ENCODE measurements at places on chromosomes 3 and 15. TPM values are rescaled to one million over a fixed set of nuclear protein-coding genes. Genes with fewer than 3 reads are reported as not detected.

Gene IL17RB
- total RNA-seq: 0.33 TPM

Gene TNNC1
- 2.7 TPM for total RNA-seq

Gene FRMD5
- total RNA-seq: 0.16 TPM

Gene ARPIN
- total RNA-seq: not detected

Gene SCN11A
- total RNA-seq: 0.07 TPM

Gene PRICKLE2
- total RNA-seq: not detected

Gene CCR4
- total RNA-seq: 69.7 TPM

Gene RTP3
- total RNA-seq: not detected

DNA sequence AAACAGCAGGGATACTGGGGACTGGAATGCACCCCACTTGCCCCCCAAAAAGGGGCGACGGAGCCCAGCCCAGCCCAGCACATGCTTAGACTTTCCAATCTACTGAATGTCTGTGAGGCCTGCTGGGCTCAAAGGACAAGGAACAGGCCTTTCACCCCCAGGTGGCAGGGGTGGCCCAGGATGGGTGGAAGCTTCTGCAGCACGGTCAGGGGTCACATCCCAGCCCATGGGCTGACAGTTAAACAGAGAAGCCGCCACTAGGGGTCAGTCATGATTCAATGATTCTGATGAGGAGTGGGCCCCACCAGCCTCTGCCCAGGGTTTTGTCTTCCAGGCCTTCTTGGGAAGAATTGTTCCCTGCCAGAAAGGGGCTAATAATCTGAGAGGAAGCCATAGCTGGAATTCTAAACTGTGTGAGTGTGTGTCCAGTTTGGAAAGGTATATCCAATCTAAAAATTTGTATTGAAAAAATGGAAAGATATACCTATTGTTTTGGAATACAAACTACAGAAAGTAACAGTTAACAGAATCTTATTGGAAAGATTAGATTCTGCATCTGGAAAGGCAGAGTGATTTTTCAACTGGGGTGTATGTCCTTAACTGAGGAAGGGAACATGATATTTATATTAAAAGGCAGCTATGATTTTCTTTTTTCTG lies 2.2 kb downstream of the CHRNB4 start:
- peaks cover 8% of the 10 kb centered on the region for H3K4me1 ChIP-seq
- H3K36me3 ChIP-seq: no peaks in the 10 kb centered on the region
- no peak overlapping the region for H3K27ac ChIP-seq
- H3K27me3 ChIP-seq: peaks cover 19% of the 10 kb centered on the region
- H3K4me3 ChIP-seq: no peak overlapping the region

GRCh38 chr15:33278816-33279612 lies 31.8 kb upstream of the RYR3 start:
- H3K4me1 ChIP-seq: no peaks in the 10 kb centered on the region
- H3K36me3 ChIP-seq: no peaks in the 10 kb centered on the region
- no peak for DNase-seq

- H3K27me3 ChIP-seq: no peaks in the 10 kb centered on the region
- no peaks in the 10 kb centered on the region for H3K4me1 ChIP-seq
- H3K27ac ChIP-seq: no peak overlapping the region
- no peaks in the 10 kb centered on the region for H3K36me3 ChIP-seq
These were observed 40.5 kb downstream of the MYLK start for GRCh38 chr3:123843668-123844067.

DNA sequence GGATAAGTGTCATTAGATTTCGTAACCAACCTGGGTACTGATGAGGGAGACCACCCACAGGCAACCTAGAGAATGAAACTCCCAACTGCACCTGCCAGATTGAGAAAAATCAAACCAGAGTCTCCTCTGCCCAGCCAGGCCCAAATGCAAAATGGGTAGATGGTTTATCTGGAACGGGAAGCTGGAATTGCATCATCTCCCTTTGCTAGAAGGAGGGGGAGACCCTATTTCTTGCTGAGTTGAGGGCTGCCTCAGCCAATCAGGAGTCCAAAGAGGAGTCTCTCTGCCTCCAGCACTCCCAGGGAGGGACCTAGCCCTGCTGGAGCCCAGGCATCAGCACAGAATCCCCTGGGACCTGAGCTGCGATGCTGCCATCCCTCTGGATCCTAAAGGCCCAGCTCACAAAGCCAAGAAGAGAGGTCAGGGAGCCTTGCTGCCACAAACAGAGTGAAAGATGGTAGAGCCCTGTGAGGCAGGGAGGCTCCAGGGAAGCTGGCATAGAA lies 8.1 kb downstream of the RMDN3 start:
- H3K27me3 ChIP-seq: no peaks in the 10 kb centered on the region
- no peak for DNase-seq
- H3K4me1 ChIP-seq: peaks cover 30% of the 10 kb centered on the region
- H3K27ac ChIP-seq: peak overlapping the region; percentile 13

DNA sequence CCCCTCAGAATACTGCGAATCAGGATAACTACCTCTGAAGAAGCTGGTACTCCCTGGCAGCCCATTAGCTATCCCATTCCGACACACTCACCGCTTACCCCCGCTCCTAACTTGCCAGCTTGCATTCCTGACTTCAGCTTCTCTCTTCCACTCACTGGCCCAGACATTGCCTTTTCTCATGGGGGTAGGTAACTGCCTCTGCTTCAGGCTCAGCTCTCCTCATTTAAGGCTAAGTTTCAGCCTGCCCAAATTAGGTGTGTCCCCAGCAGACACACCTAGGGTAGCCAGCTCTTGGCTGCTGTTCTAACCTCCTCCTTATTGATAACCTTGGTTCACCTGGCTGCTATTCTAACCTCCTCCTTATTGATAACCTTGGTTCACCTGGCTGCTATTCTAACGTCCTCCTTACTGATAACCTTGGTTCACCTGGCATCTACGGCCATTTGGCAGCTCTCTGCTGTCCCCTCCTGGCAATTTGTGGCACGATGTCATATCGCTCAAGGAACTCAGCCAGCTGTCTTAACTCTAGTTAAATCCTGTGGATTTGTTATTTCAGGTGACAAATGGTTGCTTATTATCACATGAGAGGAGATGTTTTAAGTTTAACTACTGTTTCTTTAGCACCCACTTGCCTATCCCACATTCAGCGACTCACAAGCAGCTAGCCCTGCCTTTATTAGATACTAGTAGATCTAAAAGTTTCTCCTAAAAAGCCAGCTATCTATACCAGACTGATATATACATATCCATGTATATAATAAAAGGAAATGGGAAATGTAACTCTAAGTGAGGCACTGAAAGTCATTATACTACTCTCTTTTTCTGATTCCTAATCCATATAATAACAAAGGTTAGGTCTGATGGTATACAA lies 106.5 kb upstream of the ACP3 start:
- H3K27me3 ChIP-seq: peaks cover 17% of the 10 kb centered on the region
- no peaks in the 10 kb centered on the region for H3K4me1 ChIP-seq
- DNase-seq: peak; percentile 47
- H3K27ac ChIP-seq: no peak overlapping the region

GRCh38 chr3:76942101-76942500 lies 97.8 kb upstream of the ROBO2 start:
- H3K36me3 ChIP-seq: no peaks in the 10 kb centered on the region
- no peak overlapping the region for H3K4me3 ChIP-seq
- DNase-seq: no peak
- no peak overlapping the region for H3K27ac ChIP-seq
- no peaks in the 10 kb centered on the region for H3K27me3 ChIP-seq

DNA sequence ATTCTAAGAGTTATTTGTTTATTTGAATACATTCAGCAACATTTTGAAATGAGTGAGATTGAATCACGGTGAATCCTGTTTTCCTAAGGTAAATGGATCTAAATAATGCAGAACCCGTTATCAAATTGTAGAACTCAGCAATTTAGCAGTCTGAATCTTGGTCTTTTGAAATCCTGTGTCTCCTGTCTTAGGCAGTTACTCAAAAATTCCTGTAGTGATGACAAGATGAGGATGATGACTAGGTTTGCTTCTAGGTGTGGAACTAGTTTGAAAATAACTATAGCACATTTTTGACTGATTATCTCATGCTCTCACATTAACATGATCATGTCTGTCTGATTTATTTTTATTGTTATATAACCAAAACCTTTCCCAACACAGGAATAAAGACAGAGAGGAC lies 115.0 kb downstream of the RAP2B start:
- no peaks in the 10 kb centered on the region for H3K27me3 ChIP-seq
- no peak overlapping the region for H3K4me3 ChIP-seq
- DNase-seq: no peak

GRCh38 chr3:94009608-94010007 lies 18.8 kb downstream of the STX19 start:
- peaks cover 7% of the 10 kb centered on the region for H3K36me3 ChIP-seq
- H3K27me3 ChIP-seq: no peaks in the 10 kb centered on the region
- H3K4me1 ChIP-seq: peaks cover 36% of the 10 kb centered on the region
- H3K4me3 ChIP-seq: no peak overlapping the region
- DNase-seq: no peak

GRCh38 chr3:8882642-8883041 lies 80.6 kb downstream of the RAD18 start:
- peaks cover 2% of the 10 kb centered on the region for H3K4me1 ChIP-seq
- no peak overlapping the region for H3K4me3 ChIP-seq
- H3K27ac ChIP-seq: no peak overlapping the region
- H3K27me3 ChIP-seq: no peaks in the 10 kb centered on the region
- no peak for DNase-seq
- H3K36me3 ChIP-seq: peaks cover 61% of the 10 kb centered on the region

DNA sequence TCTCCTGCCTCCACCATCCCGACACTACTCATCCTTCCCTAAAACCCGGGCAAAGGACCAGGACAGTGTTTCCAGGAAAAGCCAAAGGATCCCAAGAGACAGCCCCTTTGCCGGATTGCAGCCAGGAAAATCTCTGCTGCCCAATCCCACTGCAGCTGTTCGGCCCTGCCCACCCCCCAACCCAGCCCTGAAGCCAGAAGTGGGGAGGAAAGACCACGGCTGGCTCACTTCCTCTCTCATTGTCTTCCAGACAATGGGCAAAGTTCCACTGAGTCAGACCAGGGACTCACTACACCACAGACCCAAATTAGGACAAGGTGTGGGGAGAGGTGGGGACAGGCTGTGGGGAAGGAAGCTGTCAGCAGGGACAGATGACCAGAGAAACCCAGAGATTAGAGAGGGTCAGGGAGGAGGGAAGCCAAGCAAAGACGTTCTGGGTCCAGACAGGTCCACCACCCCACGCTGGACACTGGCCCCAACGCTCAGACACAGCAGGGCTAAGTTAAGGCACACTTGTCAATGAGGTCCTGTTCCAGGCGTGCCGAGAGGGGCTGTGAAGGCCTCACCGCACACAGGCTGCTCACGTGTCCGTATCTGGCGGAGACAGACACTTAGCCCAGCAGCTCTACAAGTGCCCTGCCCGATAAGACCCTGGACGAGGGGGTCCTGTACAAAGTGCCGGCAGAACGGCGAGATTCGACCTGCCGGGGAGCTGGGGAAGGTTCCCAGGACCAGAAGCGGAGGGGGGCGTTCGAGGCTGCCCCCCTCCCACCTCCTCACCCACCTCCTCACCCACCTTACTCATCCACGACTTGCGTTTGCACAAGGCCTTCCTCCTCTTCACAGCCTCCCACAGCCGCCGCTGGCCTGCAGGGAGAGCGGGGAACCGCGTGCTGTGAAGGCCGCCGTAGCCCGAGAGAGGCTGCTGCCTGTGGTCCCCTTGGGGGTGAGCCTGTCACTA lies 21.9 kb downstream of the TNK2 start:
- peaks cover 10% of the 10 kb centered on the region for H3K36me3 ChIP-seq
- DNase-seq: no peak
- no peaks in the 10 kb centered on the region for H3K4me1 ChIP-seq

DNA sequence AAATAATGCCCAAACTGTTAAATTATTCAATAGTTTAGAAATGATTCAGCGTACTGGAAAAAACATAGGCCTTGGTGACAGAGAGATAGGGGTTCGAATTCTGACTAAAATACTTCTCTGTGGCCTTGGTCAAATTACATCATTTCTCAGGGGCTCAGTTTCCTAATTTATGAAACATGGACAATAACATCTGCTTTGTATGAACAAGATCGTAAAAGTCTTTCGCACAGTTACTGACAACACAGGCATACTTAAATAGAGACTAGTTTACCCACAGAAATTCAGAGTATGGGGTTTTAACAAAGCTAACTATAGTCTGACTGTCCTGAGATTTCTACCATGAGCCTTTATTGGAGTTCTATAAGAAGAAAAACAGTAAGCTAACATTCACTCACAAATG lies 440.4 kb downstream of the FHIT start:
- no peak overlapping the region for H3K27ac ChIP-seq
- no peak overlapping the region for H3K4me3 ChIP-seq
- no peaks in the 10 kb centered on the region for H3K4me1 ChIP-seq
- DNase-seq: no peak

GRCh38 chr15:62782071-62782841 lies 260.3 kb upstream of the TPM1 start:
- H3K4me1 ChIP-seq: no peaks in the 10 kb centered on the region
- peak; percentile 17 for DNase-seq
- no peaks in the 10 kb centered on the region for H3K36me3 ChIP-seq
- no peaks in the 10 kb centered on the region for H3K27me3 ChIP-seq
- no peak overlapping the region for H3K27ac ChIP-seq
- no peak overlapping the region for H3K4me3 ChIP-seq

- no peak for DNase-seq
- no peak overlapping the region for H3K4me3 ChIP-seq
- no peaks in the 10 kb centered on the region for H3K4me1 ChIP-seq
- H3K27me3 ChIP-seq: no peaks in the 10 kb centered on the region
- no peaks in the 10 kb centered on the region for H3K36me3 ChIP-seq
These were observed 461.9 kb upstream of the ONECUT1 start for GRCh38 chr15:53251996-53252395.

DNA sequence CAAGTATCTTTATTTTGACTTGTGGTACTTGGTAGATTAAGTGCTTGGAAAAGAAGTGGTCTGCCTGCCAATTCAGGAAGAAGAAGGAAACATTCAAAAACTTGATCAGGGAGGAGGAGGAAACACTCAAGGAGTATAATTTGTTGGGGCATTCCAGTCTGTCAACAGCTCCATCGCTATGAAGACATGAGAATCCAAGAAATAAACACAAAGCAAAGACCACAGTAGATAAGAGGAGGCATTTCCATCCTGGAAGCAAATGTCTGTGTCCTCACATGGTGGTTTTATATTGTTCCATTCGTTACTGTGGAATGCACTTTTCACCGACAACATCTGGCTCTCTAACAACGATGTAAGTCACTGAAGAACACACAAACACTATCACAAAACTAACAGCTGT lies 176.1 kb upstream of the FRMD4B start:
- peaks cover 5% of the 10 kb centered on the region for H3K27me3 ChIP-seq
- H3K4me1 ChIP-seq: no peaks in the 10 kb centered on the region
- H3K27ac ChIP-seq: no peak overlapping the region
- no peak overlapping the region for H3K4me3 ChIP-seq
- no peaks in the 10 kb centered on the region for H3K36me3 ChIP-seq

- H3K4me1 ChIP-seq: peaks cover 84% of the 10 kb centered on the region
- no peaks in the 10 kb centered on the region for H3K36me3 ChIP-seq
- peak overlapping the region; percentile 88 for H3K27ac ChIP-seq
- DNase-seq: peak; percentile 77
- H3K27me3 ChIP-seq: no peaks in the 10 kb centered on the region
- peak overlapping the region; percentile 2 for H3K4me3 ChIP-seq
These were observed 111.1 kb downstream of the KLF13 start for GRCh38 chr15:31437686-31438085.
